CD4-positive, alpha-beta T cell (primary cell): ENCODE measurements at places on chromosomes 12 and 14. TPM values are rescaled to one million over a fixed set of nuclear protein-coding genes. Genes with fewer than 3 reads are reported as not detected.
A peak's percentile ranks its signal among the peaks of the same experiment; 100 is the strongest.

DNA sequence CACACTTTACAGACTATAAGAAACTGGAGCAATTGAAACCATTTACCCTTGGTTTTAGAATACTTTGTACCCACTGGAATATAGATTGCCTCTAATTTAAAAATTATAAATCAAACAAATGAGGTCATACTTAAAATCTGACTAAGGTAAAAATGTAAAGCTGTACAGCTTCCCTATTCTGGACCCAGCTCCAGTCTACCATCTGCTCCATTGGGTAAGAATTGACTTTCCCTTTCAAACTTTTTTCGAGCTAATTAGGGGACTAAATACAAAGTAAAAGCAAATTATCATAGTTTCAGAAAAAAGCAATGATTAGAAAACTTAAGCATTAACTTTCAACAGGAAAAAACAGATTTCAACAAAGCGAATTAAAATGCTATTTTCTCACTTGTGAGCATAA lies 4.3 kb downstream of the KRR1 start:
- DNase-seq = no peak

DNA sequence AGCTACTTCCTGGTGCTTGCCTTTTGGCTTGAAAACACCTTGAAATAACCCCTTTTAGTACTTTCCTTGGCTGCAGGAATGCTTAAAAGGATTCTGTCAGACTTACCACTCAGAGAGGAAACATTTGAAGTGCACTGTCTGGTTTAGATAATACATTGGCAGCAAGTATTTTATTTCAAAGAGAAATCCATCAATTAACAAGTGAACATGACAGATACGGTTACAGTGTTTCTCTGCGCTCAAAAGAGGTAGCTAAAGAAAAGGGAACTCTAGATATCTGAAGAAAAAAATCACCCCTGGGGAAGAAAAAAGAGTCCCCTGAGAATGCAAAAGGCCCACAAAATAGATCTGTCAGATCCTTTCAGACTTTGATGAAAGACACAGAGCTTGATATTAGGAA lies 421.9 kb downstream of the LRFN5 start:
- no peak for DNase-seq

GRCh38 chr12:2895511-2895910 lies 4.8 kb downstream of the TULP3 start:
- no peak for DNase-seq

DNA sequence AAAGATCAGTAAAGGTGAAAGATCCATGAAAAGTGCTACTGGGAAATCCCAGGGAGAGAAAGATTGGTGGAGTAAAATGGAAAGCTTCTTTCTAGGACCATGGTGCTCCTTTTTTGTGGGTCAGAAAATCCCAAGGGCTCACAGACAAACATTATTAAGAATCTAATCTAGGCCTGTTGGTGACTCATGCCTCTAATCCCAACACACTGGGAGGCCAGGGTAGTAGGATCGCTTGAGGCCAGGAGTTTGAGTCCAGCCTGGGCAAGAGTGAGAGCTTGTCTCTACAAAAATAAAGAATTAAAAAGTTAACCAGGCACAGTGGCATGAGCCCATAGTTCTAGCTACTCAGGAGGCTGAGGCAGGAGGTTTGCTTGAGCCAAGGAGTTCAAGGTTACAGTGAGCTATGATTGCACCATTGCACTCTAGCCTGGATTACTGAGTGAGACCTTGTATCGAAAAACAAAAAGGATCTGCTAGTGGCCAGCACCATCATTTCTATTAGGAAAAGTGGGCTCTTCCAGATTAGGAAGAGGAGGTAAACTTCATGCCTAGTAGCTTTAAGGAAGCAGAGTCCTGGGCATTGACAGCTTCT lies 43.0 kb downstream of the TXNRD1 start:
- no peak for DNase-seq

- DNase-seq = no peak
Measured at GRCh38 chr12:119274636-119275065, 59.9 kb upstream of the CCDC60 start.

MYBPC1 gene
- total RNA-seq = not detected

DNA sequence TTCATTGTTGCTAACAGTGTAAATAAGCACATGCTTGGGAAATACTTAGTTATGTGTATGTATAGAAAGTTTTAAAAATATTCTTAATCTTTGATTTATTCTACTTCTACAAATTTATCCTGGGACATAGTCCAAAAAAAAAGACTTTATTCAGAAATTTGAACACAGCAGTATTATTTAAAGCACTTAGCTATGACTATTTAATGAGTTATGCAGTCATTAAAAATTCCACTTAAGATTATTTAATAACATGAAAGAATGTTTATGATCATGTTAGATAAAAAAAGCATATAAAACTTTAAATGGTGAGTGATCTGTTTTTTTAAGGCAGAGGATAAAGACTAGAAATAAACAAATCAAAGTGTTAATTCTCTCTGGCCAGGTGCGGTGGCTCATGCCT lies 78.3 kb downstream of the BAZ1A start:
- DNase-seq = no peak

GRCh38 chr12:27971606-27972005 lies 927 bp downstream of the PTHLH start:
- DNase-seq = no peak

- DNase-seq = no peak
Measured at GRCh38 chr12:22627371-22627770, 2.4 kb downstream of the ETNK1 start.

GRCh38 chr12:100908501-100908900 lies 113.9 kb downstream of the ANO4 start:
- DNase-seq = no peak

GRCh38 chr12:60165781-60166180 lies 570.0 kb downstream of the SLC16A7 start:
- DNase-seq = no peak

SMAGP gene
- 2.5 TPM for total RNA-seq

DNA sequence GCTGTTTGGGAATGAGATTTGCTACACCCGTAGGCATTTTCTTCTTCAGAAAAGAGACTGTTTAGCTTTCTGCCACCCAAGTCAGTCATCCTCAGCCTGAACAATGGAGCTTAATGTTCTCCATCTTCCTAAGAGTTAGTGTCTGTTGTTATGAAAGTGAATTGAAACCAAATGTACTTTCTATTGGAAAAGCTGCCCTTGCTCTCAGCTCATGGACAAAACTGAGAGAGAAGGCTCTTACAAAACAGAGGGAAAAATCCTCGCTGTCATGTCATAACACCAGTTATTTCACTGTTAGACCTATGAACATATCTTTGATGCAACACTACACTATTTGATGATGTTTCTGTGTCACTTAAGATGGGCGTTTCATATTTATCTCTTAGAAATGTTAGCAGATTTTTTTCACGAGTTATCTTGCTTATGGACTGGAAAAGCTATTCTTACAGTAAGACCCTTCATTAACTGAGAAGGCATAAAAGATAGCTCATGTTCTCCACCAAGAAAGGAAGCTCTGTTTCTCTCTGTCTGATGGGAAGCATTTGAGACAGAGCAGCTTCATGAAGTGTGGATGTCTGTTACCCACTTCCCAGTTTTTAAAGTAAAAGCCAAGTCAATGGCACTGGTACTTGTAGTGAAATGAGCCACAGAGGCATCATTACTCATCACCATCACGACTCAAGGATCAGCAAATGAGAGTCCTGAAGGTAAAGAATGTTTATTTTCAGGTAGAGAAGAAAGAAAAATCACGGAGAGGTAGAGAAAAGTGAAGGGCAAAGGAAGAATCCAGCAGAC lies 483.9 kb downstream of the ZFP36L1 start:
- no peak for DNase-seq

GRCh38 chr14:93906341-93907329 lies 20.5 kb upstream of the FAM181A start:
- peak; percentile 14 for DNase-seq

KRT78 gene
- not detected for total RNA-seq

GRCh38 chr14:62117751-62118105 lies 355.5 kb downstream of the SNAPC1 start:
- DNase-seq = no peak
